Left lung (tissue), 14 donors: ENCODE measurements at places on chromosomes 12 and 14. TPM values are rescaled to one million over a fixed set of nuclear protein-coding genes. Genes with fewer than 3 reads are reported as not detected.

TROAP gene
- polyA plus RNA-seq, result 30.3 TPM

DNA sequence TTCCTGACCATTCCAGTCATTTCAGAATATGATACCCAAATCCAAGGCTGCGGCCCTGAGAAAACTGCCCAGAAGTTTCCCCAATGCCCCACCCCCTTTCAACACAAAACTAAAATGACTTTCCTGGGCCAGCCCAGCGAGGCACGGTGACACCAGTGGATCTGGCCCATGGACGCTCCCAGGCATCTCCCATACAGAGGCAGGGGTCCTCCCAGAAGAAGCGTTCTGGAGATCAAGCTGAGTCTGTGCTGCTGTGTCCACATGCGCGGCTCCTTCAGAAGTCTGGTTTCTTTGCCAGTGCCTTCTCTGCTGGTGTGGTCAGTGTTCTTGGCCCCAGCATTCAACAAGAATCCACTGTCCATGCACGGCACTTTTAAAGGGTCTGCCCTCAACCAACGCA lies 228.2 kb upstream of the SFSWAP start:
- no peak for DNase-seq

DNA sequence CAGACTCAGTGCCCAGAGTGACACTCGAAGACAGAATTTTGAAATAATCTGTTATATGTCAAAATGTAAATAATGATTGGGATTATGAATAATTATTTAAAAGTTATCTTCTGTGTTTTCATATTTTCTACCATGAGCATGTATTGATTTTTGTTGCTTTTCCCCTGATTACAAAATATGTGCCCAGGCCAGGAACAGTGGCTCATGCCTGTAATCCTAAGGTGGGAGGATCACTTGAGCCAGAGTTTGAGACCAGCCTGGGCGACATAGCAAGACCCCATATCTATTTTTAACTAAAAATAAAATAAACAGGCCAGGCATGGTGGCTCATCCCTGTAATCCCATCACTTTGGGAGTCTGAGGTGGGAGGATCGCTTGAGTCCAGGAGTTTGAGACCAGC lies 13.5 kb downstream of the PSMA6 start:
- DNase-seq, result no peak

GRCh38 chr12:16385782-16386646 lies 38.6 kb downstream of the MGST1 start:
- DNase-seq, result peak; percentile 72

GRCh38 chr14:91308337-91308736 lies 63.8 kb upstream of the GPR68 start:
- no peak for DNase-seq

GRCh38 chr14:42715316-42715715 lies 1108.6 kb downstream of the LRFN5 start:
- DNase-seq, result no peak

ACSM4 gene
- not detected for polyA plus RNA-seq

- DNase-seq, result no peak
Observed at GRCh38 chr14:22194664-22195063, 394.4 kb downstream of the DAD1 start.

- DNase-seq, result no peak
Observed at GRCh38 chr12:15839682-15840081, 42.5 kb upstream of the STRAP start.

DNA sequence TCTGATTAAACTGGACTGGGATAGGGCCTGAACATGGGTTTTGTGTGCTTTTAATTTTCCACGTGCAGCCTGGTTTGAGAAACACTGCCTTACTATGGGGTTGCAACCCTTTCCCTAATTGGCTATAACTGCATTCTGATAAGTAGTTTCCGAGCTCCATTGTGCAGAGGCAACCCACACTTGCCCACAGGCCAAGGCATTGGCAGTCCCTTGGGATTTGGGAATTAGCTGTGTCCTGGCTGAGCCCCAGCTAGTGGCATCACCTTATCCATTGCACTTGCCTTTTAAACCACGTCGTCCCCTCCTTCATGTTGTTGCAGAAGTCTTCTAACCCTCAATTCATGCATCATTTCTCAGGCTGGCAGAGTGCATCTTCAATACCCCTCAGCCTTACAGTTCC lies 10.2 kb downstream of the VCPKMT start:
- DNase-seq, result no peak

NOVA1 gene
- 21.2 TPM for polyA plus RNA-seq

GRCh38 chr12:14982991-14983390 lies 10.1 kb downstream of the PDE6H start:
- DNase-seq, result no peak

DNA sequence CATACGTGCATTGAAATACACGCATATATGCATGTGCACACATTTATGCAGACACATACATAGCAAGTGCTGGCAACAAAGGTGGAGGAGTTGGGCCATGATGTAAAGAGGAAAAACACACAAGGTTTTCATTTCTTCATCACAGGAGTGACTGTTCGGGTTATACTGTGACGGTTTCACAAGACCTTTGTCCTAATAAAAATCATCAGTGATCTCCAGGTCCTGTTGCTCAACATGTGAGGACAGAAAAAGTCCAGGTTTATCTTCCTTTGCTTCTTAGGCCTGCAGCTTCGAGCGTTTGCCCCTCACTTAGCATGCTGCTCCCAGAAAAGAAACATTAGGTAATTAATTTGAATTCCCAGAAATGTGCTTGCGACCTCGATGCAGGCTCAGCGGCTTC lies 1260.0 kb upstream of the TMEM132C start:
- no peak for DNase-seq

GRCh38 chr12:106747973-106748436 lies 26.5 kb upstream of the RIC8B start:
- no peak for DNase-seq

DNA sequence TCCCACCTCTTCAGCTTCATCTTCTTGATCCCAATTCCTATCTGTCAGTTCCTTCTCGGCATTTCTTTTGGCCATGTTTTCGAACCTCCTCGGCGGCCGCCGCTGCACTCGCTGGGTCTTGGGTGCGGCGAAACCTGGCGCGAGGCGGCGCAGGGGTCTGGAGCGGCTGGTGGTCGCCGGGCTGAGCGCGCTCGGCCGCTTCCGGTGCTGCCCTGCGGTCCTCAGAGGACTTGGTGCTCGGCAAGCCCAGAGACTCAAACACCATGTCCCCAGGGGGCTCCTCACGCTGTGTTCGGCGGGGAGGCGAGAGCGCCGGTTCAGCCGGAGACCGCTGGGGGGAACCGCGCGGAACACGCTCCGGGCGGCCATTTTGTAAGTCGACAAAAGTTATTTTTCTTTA lies 51.8 kb downstream of the PPP1R36 start:
- DNase-seq, result no peak

FGF6 gene
- not detected for polyA plus RNA-seq

DNA sequence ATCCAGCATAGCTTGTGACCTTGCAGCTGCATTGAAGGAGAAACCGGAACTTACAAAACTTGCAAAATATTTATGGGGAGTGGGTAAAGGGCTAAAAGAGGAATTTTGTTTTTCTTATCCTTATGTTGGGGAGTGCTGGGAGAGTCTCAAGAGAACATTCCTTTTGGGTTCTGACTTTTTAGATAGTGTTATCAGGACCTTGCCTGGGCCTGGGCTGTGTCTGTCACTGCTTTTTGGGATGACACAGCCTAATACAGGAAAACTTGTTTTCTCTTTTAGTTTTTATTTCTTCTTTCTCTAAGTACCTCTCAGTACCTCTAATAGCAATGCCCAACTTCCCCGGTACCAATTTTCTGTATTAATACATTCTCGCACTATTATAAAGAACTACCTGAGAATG lies 850.6 kb downstream of the RPS29 start:
- no peak for DNase-seq

PTCSC3 gene
- 4.6 TPM for polyA plus RNA-seq

- no peak for DNase-seq
Observed at GRCh38 chr14:79730953-79731352, 480.4 kb downstream of the DIO2 start.

DHRS2 gene
- polyA plus RNA-seq, result 0.38 TPM

DNA sequence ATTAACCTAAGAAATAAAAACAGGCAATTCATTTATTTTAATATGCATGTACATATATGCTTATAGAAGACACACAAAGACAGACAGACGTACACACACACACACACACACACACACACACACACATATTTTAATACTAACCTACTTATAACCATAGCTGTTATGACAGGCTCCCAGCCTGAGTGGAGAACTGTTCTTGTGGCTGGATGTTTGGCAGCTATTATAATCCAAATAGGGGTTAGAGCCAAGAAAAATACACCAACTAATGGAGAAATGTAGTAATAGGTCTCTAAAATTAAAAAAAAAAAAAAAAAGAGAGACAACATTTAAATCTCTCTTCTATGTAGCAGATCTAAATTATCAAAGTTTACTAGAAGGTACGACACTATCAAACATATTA lies 91.8 kb downstream of the SLC41A2 start:
- DNase-seq, result no peak

- no peak for DNase-seq
Observed at GRCh38 chr12:27151479-27151878, 69.1 kb upstream of the C12orf71 start.

KRT79 gene
- polyA plus RNA-seq, result not detected

PRB2 gene
- not detected for polyA plus RNA-seq

GRCh38 chr12:104583301-104583700 lies 126.6 kb downstream of the CHST11 start:
- no peak for DNase-seq

SLC6A15 gene
- 0.32 TPM for polyA plus RNA-seq

CKB gene
- polyA plus RNA-seq, result 307 TPM

DNA sequence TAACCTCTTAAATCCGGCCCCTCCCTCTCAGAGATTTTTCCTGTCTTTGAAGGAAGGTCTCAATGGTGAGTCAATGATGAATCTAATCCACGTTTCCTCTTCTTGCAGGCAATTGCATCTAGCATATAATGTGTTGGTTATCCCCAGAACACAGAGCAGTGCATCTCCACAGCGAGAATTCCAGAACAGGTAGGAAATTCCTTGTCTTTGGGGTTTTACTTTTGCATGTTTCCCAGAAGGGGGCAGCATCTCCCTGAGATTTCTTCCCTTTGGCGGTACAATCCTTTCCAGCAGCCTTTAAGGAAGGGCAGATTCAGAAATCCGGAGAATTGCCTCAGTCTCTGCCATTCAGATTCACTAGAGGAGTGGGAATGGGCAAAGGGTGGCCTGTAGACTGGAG lies 128.0 kb downstream of the KCNA5 start:
- no peak for DNase-seq

CIROP gene
- 0.08 TPM for polyA plus RNA-seq

DNA sequence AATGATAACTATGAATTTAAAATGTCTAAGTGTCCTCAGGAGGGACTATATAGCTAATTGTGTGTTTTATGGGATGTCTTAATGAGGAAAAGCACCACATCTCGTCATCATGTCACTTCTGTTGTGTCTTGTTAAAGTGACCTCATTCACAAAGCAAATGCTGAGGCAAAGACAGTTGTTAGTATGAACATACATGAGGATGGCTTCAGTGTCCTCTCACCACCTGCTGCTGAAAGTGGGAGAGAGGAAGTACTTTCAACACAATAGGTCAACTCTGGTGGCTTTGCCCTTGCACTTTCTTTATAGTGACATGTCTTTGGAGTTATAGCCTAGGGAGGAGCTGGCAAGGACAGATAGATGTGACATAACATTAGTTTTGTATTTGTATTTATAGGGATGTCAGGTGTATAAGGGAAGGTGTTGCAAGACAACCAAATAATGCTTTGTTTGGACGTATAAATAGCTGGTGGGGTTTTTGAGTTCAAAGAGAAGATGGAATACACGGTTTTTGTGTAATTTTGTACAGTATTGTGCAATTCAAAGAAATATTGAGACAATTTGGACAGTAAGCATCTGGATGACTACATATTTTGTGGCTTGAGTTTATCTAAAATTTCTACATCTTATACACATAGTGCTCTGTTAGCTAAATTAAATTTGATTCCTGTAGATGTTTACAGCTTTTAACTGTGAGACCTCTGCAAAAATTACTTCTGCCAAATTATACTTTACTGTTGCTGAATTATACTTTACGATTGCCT lies 131.7 kb upstream of the ATP2B1 start:
- DNase-seq, result no peak

- DNase-seq, result peak; percentile 30
Observed at GRCh38 chr14:21978184-21978998, 304.8 kb upstream of the OR4E1 start.

DNA sequence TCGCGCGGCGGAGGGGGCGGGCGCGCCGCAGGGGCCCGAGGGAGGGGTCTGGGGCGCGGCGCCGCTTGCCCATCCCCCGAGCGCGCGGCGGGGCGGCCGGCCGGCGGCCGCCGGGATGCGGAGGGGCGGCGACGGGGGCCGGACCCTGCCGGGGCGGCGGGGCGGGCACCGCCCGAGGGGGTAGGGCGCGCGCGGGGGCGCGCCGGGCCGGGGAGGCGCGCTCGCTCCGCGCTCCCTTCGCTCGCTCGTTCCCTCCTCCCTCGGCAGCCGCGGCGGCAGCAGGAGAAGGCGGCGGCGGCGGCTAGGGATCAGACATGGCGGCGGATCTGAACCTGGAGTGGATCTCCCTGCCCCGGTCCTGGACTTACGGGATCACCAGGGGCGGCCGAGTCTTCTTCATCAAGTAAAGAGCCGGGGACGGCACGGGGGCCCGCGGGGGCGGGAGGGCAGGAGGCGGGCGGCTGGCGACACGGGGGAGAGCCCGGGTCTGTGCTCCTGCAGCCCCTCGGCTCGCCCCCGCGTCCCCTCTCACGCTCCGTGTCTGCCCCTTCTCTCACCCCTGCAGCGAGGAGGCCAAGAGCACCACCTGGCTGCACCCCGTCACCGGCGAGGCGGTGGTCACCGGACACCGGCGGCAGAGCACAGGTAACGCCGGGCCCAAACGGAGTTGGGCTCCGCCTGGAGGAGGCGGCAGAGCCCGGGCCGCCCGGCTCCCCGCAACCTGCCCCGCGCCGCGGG lies at the start of gene PLEKHA5:
PLEKHA5 (plus strand) TSS at position 248 of the 738 bp plus-strand sequence; CDS start at position 315, 67 bp downstream.
- peak; percentile 74 for DNase-seq

DNA sequence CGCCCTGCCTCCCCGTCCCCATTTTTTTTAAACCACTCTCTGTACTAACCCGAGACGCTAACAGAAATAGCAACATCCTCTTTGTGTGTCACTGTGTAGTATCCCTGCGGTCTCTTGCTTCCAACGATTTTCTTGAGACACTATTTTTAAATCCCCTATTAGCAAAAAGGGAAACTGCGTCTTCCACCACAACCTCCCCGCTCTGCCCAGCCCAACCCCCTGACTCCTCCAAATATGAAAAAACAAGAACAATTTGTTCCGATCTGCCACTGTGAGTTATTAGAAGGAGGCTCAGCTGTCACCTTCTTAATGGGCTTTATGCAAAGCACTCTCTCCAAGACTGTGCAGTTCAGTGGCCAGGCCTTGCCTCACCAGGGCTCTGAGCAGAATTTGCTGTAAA lies 76.3 kb downstream of the MAP1LC3B2 start:
- DNase-seq, result no peak

KERA gene
- 0.10 TPM for polyA plus RNA-seq

KLRD1 gene
- polyA plus RNA-seq, result 1.8 TPM
